ENCODE measurements at places on chromosomes 12 and 14.

- DNase-seq = no peak
These were observed 484.3 kb downstream of the NAV3 start for GRCh38 chr12:78315028-78315427.

GRCh38 chr14:35362911-35363374, 41.6 kb downstream of the NFKBIA start:
- no peak for DNase-seq

- no peak for DNase-seq
These were observed 19.3 kb upstream of the LLPH start for GRCh38 chr12:66149702-66150398.

DNA sequence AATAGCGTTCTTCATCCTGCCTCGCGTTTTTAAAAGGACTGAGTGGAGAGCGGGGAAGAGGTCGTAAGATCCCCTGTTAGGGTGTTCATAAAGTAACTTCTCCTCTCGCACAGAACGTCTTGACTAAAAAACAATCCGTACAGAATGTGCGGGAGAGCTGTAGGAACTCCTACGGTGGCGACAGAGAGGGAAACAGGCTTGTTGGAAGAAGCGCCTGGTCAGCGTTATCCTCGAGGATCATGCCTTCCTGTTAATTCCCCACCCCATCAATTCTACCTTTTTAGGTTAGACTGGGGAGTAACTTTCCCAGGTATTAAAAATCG, 399 bp upstream of the WASHC4 start:
- no peak for DNase-seq

DNA sequence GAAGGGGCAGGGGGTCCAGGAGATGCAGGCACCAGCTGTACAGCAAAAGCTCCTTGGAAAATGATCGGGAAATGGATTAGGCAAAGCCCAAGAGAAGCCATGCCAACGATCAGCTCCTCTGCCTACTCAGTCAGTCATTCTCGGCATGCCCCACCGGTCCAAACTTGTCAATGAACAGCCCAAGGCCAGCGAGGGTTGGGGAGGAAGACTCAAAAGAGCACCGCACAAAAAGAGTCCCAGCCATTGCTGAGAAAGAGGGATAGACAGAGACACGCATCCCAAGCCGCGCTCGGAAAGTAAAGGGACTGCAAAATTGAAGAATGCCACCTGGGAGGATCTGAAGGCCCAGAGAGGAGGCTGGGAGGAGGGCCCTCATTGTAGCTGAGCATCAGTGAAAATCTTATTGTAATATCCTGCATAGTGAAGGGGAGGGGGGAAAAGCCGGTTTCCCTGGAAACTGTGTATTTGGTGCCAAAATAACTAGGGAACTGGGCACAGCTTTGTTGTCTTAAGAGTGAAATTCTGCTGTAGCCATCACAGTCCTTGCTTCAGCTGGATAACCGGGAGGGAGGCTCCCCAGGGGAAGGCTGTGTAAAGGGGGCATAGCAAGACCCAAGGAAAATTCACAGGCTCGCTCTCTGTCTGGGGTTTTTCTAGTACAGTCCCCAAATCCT, 4.7 kb downstream of the KDM2B start:
- DNase-seq = no peak

- DNase-seq = no peak
These were observed 17.4 kb downstream of the PRKAB1 start for GRCh38 chr12:119685375-119685774.

- DNase-seq = peak; percentile 68
These were observed at the start of gene KCNMB4 for GRCh38 chr12:70365648-70366518. Gene KCNMB4, plus strand, starts transcription at chr12:70366290. Its CDS starts 445 bp downstream, at chr12:70366735.

- no peak for DNase-seq
These were observed 7.1 kb downstream of the TAPBPL start for GRCh38 chr12:6459004-6459337.

- no peak for DNase-seq
These were observed 34.2 kb downstream of the CKAP4 start for GRCh38 chr12:106213662-106214061.

DNA sequence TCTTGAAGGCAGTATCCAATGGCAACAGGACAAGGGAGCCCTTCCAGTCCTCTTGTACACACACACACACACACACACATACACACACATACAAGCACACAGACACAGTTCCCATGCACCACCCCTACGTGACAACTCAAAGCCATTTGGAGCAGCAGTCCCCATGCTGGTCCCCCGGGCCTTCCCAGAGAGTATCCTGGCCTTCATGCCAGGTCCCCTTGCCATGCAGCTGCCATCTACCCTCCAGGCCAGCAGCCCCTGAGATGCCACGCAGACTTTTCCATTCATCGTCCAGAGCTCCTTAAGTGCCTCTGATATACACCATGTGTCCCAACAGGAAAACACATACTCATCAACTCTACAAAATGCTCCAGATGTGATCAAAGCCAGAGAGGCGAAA, 159.5 kb downstream of the ANO2 start:
- DNase-seq = no peak

- no peak for DNase-seq
These were observed 479.2 kb upstream of the RGS6 start for GRCh38 chr14:71452987-71453386.

- no peak for DNase-seq
These were observed 24.3 kb downstream of the ASPG start for GRCh38 chr14:104109731-104110361.

GRCh38 chr14:91374287-91374878, 43.2 kb downstream of the CCDC88C start:
- DNase-seq = no peak

- no peak for DNase-seq
These were observed 3.5 kb downstream of the AICDA start for GRCh38 chr12:8609061-8609570.

DNA sequence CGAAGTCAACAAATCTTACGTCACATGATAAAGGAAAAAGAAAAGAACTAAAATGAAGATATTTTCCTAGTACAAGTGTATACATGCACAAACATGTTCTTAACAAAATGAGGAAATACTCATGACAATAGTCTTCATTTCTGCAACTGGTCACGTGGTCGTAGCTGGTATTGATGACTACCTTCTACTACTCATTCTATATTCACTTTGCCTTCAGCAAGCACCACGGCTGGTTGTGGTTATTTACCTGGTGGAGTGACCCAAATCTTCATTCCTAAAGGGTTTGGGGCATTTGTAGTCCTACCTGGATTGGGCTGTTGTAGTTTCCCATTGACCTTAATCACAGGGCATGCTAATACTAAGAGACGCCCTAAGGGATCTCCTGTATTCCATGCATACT, 51.2 kb downstream of the FIGNL2 start:
- no peak for DNase-seq

All from activated CD4-positive, alpha-beta T cell treated with anti-CD3 and anti-CD28 coated beads for 24 hours (primary cell).